D341Med (cell line): ENCODE measurements at places on chromosomes 3 and 15.

DNA sequence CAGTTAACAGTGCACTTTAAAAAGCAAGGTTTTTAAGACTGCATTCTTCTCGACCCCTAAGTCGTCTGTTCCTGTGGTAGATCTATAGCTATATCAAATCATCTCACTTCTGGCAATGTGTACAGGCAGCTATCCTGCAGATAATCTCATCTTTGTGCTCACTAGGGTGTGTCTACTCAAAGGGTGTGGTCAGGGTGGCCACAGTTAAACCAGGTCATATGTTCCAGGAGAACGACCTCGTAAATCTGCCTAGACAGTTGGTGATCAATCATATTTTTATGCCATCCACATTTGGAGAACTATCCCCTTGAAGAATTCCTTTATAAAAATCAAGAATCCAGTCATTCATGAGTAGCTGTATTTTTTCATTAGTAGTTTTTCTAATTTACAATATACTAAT is 3.0 kb downstream of the VEPH1 start:
- no peak for DNase-seq

GRCh38 chr3:123792473-123793201 is 91.5 kb downstream of the MYLK start:
- no peak for DNase-seq

- no peak for DNase-seq
Measured at GRCh38 chr3:193640728-193641439, 47.9 kb downstream of the OPA1 start.

- no peak for DNase-seq
Measured at GRCh38 chr3:14482271-14482721, 57.8 kb downstream of the GRIP2 start.

- DNase-seq: no peak
Measured at GRCh38 chr3:156902916-156903315, 76.8 kb downstream of the LEKR1 start.

- no peak for DNase-seq
Measured at GRCh38 chr3:61358364-61358763, 107.1 kb upstream of the FHIT start.

DNA sequence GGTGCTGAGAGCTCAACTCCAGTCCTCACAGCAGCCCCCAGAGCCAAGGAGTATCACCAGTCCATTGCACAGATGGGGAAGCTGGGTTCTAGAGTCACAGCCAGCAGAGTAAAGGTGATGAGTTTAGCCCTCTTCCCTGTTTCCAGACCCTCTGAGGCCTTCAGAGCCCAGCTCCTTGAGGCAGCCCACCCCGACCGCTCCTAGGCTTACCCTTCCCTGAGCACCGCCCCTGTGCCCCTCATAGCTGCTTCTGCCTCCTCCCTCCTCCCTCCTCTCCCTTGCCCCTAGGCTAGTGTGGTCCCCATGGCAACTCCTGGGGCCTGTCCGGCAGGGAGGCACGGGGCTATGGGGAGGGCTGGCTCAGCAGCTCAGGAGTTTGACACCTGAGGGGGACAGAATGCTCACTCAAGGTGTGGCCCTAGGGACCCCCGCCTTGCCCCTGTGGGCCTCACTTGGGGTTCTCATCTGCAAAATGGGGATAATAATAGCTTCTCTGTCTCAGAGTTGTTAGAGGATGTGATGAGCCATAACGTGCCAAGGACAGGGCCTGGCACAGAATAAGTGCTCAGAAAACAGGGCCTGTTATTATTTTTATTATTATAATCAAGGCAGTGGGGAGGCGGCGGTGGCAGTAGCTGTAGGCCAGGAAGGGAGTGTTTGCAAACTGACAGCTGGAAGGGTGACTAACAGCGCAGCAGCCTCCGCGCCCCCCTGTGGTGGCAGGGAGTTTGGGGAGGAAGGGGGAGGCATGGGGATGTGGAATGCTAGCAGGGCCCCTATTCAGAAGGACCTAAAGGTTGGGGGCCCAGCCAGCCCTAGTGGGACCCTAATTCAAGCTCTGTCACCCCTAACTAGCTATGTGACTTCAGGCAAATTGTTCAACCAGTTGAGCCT is 11.5 kb downstream of the CSK start:
- no peak for DNase-seq

GRCh38 chr15:80241508-80241907 is 10.5 kb downstream of the CTXND1 start:
- no peak for DNase-seq

GRCh38 chr3:150074277-150074676 is 103.6 kb upstream of the PFN2 start:
- DNase-seq: no peak

DNA sequence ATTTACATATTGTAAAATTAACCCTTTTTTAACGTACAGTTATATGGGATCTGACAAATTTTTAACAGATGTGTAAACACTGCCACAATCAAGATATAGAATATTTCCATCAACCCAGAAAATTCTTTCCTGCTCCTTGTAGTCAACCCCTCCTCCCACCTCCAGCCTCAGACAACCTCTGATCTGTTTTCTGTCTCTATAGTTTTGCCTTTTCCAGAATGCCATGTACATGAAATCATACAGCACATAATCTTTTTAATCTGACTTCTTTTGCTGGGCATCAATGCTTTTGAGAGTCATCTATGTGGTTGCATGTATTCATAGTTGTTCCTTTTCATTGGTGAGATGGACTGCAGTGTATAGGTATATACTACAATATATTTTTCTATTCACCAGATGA is 153.0 kb downstream of the SMAD6 start:
- DNase-seq: no peak

GRCh38 chr3:193545304-193545703 is 9.4 kb downstream of the ATP13A4 start:
- DNase-seq: no peak

DNA sequence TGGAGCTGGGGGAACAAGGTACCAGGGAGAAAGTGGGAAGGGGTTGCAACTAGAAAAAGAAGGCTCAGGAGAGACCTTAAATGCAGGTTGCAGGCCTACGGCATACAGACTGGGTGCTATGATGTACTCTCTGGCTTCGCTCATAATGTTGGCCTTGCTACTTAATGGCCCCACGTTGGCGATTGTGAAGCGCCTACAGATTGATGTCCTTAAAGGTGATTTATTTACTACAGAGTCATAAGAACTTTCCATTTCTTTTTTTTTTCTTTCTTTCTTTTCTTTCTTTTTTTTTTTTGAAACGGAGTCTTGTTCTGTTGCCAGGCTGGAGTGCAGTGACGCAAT is 25.4 kb downstream of the ZBTB38 start:
- DNase-seq: no peak

GRCh38 chr3:51391566-51392354 is 675 bp downstream of the RBM15B start:
- DNase-seq: peak; percentile 73

DNA sequence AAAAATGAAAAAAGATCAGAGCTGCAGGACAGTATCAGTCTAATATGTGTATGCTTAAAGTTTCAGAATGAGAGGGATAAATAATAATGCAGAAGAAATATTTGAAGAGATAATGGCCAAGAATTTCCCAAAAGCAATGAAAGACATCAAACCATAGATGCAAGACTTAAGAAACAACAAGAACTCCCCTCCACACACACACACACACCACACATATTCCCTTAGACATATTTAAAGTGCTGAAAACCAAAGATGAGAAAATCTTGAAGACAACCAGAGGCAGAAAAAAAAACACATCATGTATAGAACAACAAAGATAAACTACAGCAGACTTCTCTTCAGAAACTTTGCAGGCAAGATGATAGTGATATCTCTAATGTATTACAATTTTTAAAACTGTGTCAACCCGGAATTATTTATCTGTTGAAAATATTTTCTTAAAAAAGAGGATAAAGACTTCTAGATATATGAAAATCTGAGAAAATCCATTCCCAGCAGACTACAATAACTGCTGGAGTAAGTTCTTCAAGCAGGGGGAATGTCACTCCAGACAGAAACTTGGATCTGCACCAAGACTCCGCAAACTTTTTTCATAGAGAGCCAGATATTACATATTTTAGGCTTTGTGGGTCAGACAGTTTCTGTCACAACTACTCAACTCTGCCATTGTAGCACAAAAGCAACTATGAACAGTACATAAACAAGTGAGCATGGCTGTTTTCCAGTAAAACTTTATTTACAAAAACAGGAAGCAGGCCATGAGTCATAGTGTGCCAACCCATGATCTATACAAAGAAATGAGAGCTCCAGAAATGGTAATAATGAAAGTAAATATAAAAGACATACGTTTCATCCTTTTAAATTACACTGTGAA is 223.4 kb upstream of the CGNL1 start:
- DNase-seq: no peak

DNA sequence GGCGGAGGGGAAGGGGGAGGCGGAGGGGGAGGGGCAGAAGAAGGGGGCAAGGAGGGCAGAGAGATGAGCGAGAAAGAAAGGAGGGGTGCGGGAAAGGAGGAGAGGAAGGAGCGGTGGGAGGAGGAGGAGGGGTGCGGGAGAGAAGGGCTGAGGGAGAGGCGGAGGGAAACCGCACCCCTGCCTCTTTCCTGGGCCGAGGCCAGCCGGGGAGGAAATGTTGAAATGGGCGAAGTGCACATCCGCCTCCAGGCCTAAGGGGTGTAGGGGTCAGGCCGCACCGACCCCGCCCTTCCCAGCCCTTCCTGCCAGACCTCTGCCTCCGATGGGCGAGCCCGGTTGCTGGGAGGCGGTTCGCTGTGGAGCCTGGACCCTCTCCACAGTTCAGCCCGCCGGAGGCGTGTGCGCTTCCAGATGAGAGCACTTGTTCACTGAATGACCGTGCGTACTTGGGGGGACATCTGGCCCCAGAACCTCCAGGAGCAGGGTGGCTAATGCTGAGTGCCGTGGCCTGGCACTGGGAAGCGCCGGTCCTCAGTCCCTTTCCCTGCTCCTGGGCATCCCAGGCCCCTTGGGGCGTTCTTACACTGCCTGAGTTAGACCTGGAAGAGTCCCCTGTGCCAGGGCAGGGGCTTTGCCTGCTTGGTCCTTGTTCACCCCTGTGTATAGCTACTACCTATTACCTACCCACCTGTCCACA is 110.3 kb upstream of the KLF13 start:
- peak; percentile 69 for DNase-seq

DNA sequence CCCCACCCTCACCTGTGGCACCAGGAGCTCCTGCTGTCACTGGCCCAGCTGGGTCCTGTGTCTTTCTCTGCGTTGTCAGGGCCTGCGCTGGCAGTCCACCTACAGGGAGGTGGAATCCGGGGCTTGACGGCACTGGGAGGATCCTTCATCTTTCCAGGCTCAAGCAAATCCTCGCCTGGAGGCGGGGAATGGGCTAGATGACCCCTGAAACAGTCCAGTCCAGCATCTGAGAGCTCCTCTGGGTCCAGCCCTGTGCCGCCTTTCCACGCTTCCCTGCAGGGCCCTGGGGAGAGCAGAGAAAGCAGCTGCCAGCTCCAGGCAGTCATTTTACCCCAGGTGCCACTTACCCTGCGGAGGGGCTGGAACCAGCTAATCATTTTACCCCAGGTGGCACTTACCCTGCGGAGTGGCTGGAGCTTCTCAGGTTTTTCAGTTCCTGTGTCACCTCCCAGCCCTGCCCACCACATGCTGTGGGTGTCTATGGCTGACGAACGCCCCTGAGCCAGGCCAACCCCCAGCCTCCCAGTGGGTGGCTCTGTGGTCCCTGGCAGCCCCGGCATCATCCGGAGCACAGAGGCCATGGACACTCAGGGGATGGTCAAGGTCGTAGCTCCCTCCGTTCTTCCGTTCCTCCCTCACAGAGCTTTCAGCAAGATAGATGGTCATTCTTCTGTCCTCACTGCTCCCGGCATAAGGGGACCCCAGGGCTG is 17.9 kb upstream of the ADIPOQ start:
- DNase-seq: no peak

DNA sequence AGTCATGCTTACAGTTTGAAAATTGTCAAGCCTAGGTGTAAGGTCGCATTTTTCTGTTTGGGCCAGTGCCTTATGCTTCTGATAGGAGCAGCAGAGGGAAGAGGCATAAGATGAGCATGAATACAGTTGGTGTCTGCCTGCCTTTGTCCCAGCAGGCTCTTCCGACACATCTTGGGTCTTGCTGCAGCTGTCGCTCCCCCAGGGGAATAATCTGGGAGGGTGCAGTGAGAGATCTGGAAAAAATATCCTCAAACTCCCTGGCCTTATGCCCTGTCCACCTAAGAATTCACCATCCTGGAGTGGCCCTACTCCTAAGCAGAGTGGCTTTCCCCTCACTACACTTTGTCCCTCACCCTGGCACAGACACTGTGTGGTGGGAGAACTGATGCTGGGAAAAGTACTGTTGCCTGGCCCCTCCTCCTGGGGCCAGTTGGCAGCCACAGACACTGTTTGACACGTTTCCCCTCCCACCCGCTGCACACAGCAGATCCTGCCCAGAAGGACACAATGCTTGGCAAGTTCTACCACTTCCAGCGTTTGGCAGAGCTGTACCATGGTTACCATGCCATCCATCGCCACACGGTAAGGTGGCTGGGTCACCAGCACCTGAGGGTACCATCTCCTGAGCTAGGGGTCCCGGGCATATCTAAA is 21.1 kb upstream of the RHO start:
- no peak for DNase-seq

- DNase-seq: no peak
Measured at GRCh38 chr3:11290743-11291680, 18.8 kb downstream of the ATG7 start.

DNA sequence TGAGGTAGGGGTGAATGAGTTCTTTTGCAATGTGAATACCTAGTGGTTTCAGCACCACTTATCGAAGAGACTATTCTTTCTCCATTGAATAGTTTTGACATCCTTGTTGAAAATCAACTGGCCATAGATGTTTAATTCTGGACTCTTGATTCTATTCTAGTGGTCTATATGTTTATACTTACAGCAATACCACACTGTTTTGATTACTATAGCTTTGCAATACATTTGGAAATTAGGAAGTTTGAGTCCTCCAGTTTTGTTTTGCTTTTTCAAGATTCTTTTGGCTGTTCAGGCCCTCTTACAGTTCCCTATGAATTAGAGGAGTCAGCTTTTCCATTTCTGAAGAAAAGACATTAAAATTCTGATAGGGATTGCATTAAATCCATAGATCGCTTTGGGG is 30.1 kb downstream of the MAP1A start:
- DNase-seq: no peak

DNA sequence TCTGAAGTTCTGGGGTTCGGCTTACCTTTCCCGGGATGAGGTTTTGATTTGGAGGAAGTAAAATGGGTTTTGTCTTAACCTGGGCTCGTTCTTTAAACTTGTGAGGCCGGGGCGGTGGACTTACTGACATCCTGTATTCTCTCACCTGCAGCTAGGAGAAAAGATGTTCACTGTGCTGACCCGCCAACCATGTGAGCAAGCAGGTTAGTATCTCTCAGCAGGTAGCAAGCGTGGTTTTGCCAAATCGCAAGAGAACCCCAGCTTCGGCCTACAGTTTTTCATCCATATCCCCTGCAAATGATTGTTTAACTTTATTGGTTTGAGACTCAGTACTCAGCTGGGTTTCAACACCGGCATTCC is 891 bp downstream of the ENTPD3 start:
- DNase-seq: no peak

- peak; percentile 55 for DNase-seq
Measured at GRCh38 chr3:140128631-140129030, 193.6 kb downstream of the CLSTN2 start.
